ENCODE measurements at places on chromosomes 1 and 21. TPM values are rescaled to one million over a fixed set of nuclear protein-coding genes. Genes with fewer than 3 reads are reported as not detected.
A peak's percentile ranks its signal among the peaks of the same experiment; 100 is the strongest.

Gene KCNK1
- total RNA-seq = 2.2 TPM

GRCh38 chr1:43822040-43822690, 111.4 kb upstream of the ARTN start:
- no peak for DNase-seq

DNA sequence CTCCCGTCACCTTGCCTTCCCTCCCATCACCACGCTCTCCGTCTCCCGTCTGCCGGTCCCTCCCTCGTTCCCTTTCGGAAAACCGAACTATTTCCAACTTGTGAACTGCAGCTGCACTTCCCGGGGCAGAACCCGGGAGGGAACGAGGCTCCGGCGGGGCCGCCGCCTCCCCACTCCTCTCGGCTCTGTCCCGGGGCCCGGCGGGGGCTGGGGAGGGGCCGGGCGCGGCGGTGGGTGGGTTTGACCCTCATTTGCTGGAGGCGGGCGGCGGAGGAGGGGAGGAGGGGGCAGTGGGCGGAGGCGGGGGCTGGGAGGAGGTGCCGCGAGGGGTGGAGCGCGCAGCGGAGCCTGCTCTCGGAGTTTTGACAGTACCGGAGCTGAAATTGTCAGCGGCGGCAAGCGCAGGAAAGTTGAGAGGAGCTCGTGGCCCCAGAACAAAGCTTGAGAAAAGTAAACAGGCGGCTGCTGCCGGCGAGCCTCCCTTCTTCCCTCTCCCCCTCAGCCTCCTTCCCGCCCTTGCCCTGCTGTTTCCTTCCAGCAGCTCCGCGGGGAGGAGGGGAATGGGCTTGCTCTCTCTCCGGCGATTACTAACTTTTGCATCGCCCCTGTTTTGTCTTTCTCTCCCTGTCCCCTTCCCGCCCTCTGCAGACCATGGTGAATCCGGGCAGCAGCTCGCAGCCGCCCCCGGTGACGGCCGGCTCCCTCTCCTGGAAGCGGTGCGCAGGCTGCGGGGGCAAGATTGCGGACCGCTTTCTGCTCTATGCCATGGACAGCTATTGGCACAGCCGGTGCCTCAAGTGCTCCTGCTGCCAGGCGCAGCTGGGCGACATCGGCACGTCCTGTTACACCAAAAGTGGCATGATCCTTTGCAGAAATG, 2.9 kb downstream of the LMO4 start:
- DNase-seq = peak; percentile 92

Gene LCE1E
- total RNA-seq = not detected

DNA sequence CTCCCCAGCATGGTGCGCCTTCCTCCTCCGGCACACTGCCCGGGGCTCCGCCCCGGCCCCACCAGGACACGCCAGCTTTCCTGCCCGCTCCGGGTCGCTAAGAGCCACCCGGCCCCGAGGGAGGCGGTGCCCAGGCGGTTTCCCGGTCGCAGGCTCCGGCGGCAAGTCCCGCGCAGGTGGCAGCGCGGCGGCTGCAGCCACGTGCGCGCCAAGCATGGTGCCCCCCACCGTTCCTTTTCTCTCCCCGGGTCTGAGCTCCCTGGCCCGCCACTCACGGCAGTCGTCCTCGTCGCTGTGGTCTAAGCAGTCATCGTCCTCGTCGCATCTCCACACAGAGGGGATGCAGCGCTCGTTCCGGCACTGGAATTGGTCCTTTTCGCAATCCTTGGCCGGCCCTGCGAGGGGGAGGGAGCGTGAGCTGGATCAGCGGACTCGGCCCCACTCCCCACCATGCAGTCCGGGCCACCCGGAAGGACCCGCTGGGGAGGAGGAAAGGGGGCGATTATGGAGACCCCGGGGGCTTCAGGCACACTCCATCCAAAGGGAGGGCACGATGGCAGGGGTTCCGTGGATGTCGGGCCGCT, 1.2 kb downstream of the LRP8 start:
- DNase-seq = no peak

Gene FAM72C
- 0.19 TPM for total RNA-seq
